H9 (cell line): ENCODE measurements at places on chromosomes 3 and 15. TPM values are rescaled to one million over a fixed set of nuclear protein-coding genes. Genes with fewer than 3 reads are reported as not detected.

CCR9 gene
- not detected in 2 replicates for total RNA-seq

GOLGA6L7 gene
- total RNA-seq, result not detected in 2 replicates

SLC26A6 gene
- total RNA-seq, result 56.7 and 61.3 TPM in 2 replicates

UBL7 gene
- 47.5 and 48.7 TPM in 2 replicates for total RNA-seq

MAP1A gene
- 2.5 TPM in 2 replicates for total RNA-seq

ZNF860 gene
- total RNA-seq, result 2.1 and 2.6 TPM in 2 replicates

TEX55 gene
- not detected in 2 replicates for total RNA-seq

FSD2 gene
- total RNA-seq, result not detected in 2 replicates

A4GNT gene
- not detected in 2 replicates for total RNA-seq

AGTR1 gene
- total RNA-seq, result not detected in 2 replicates

SNRPN gene
- 893 and 900 TPM in 2 replicates for total RNA-seq

CTDSPL gene
- total RNA-seq, result 20.8 and 21.3 TPM in 2 replicates

EBLN2 gene
- total RNA-seq, result 4.4 and 6.1 TPM in 2 replicates

RTP4 gene
- total RNA-seq, result not detected in 2 replicates

FBXO40 gene
- 0.04 and 0.15 TPM in 2 replicates for total RNA-seq

ULK4 gene
- total RNA-seq, result 12.1 and 12.9 TPM in 2 replicates

KBTBD13 gene
- not detected in 2 replicates for total RNA-seq

CCDC13 gene
- total RNA-seq, result not detected in 2 replicates

FOXB1 gene
- total RNA-seq, result 3.5 and 3.7 TPM in 2 replicates

TM4SF4 gene
- total RNA-seq, result not detected in 2 replicates

DPP8 gene
- 24.5 and 26.6 TPM in 2 replicates for total RNA-seq

TMOD2 gene
- total RNA-seq, result 1.8 and 3.0 TPM in 2 replicates

NOX5 gene
- total RNA-seq, result 0.04 TPM in 1 of 2 replicates, not detected in the other

FAM107A gene
- total RNA-seq, result 0.11 and 0.13 TPM in 2 replicates

CCDC54 gene
- total RNA-seq, result not detected in 2 replicates

SMCO1 gene
- total RNA-seq, result not detected in 2 replicates

INAFM2 gene
- 23.1 and 25.4 TPM in 2 replicates for total RNA-seq

CSPG4 gene
- total RNA-seq, result 2.0 and 2.1 TPM in 2 replicates

SCAANT1 gene
- not detected in 2 replicates for total RNA-seq

C3orf85 gene
- not detected in 2 replicates for total RNA-seq

MESP2 gene
- total RNA-seq, result 0.28 TPM in 1 of 2 replicates, not detected in the other

KLHL6 gene
- total RNA-seq, result not detected in 2 replicates

LRTM1 gene
- total RNA-seq, result not detected in 2 replicates

FAM81A gene
- total RNA-seq, result 1.0 and 1.7 TPM in 2 replicates

FEZF2 gene
- total RNA-seq, result 0.11 TPM in 1 of 2 replicates, not detected in the other

SPSB4 gene
- 6.0 and 6.2 TPM in 2 replicates for total RNA-seq
